Fibroblast of skin of scalp (primary cell): ENCODE measurements at places on chromosomes 16 and 17.

DNA sequence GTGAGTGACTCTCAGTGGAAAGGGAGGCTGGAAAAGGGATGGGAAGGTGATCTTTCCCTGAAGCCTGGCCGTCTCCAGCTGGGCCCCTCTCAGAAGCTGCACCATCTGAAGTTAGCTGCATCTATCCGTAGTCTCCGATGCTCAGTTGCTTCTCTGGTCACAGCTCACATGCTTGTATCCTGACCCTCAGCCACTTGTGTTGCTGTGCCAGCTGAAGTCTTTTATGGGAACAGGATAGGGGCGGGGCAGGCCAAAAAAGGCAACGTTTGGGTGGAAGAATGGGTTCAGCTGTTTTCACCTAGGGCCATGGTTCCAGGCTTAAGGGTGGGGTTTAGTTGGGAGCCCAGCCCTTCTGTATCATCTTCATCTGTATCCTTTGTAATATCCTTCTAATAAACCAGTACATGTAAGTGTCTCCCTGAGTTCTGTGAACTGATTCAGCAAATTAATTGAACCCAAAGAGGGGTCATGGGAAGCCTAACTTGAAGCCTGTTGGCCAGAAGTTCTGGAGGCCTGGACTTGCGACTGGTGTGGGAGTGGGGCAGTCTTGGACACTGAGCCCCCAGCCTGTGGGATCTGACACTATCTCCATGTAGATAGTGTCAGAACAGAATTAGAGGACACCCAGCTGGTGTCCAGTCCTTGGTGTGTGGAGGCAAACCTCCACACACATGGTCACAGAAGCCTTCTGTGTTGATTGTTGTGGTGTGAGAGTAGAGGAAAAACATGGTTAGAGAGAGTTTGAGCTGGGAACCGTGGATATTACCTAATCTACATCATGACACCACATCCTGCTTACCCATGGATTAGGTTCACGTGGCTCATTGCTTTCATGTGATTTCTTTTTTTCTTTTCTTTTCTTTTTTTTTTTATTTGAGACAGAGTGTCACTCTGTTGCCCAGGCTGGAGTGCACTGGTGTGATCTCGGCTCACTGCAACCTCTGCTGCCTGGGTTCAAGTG, 49.3 kb upstream of the FBXO47 start:
- no peak for DNase-seq

DNA sequence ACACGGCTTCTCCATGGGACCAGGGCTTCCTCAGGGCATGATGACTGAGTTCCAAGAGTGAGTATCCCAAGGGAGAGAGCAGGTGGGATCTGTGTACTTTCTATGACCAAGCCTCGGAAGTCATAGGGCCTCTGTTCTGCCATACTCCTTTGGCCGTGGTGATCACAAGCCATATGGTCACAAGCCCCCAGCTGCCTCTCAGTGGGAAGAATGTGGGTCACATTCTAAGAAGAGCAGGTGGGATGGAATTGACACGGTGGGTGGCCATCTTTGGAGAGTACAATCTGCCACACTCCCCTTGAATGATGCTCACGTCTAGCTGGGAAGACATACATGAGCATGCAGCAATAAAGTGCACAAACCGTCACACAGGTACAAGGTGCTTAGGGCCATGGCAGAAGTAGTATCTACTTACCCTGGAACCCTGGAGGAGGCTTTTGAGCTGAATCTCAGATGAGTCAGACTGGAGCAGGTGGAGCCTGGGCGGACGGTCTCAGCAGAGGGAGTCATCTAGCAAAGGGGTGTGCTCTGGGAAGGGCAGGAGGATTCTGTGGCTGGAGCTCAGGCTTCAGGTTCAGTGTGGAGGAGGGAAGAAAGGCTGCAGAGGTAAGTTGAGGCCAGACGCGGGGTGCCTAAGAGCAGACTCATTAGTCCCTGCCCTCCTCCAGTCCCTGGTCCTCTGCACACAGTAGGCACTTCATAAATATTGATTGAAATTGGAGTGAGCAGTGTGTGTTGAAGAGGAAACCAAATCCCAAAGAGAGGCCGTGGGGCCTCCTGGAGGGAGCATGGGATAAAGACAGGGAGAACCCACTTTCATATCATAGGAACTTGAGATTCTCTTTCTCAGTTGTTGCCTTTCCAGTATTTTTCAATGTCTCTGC, 26.6 kb downstream of the GOSR2 start:
- DNase-seq = no peak

- DNase-seq = no peak
Observed at GRCh38 chr17:8837563-8838075, 29.9 kb downstream of the PIK3R6 start.

GRCh38 chr16:19776147-19776546, 58.1 kb downstream of the IQCK start:
- DNase-seq = no peak

DNA sequence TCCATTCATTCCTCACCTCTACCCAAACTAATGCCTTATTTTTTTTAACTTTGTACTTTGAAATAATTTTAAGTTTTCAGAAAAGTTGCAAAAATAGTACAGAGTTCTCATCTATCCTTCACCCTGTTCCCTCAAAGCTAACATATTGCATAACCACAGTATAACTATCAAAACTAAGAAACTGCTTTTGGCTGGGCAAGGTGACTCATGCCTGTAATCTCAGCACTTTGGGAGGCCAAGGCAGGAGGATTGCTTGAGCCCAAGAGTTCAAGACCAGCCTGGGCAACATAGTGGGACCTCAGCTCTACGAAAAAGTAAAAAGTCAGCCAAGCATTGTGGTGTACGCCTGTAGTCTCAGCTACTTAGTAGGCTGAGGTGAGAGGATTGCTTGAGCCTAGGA, 147.7 kb downstream of the SKAP1 start:
- no peak for DNase-seq

- no peak for DNase-seq
Observed at GRCh38 chr17:17805575-17805974, 31.2 kb downstream of the SREBF1 start.

DNA sequence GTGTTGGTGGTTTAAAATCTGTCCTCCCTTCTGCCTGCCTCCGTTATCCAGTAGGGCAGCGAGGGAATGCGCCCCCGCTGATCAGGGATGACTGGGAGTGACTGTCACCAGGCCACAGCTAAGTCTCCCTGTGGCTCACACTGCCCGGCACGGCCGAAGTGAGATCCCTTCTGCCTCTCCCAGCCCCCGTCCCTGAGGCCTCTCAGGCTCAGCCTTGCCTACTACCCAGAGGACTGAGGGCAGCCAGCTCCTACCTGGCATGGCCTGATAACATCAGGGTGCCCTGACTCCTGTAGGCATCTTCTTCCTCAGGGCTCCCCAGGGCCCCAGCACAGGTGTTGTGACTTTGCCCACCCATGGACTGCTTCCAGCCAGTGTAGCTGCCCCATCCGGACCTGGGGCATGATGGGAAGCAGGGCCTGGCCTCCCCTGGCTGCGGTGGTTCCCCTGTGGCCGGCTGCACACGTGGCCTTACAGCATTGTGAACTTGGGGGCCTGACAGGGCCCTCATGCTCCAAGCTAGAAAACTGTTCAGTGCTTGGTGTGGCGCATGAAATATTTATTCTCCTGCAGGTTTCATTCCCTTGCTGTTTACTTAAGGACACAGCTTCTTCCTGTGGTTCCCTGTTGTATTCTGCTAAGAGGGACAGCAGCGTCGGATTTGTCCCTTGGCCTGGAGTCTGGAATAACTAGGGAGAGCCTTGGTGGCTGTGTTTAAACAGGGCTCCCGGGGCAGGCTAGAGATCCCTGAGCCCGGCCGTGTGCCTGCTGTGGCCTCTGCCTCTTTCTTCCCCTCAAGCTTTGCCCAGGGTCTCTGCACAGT, 30.0 kb downstream of the GINS2 start:
- DNase-seq = no peak

DNA sequence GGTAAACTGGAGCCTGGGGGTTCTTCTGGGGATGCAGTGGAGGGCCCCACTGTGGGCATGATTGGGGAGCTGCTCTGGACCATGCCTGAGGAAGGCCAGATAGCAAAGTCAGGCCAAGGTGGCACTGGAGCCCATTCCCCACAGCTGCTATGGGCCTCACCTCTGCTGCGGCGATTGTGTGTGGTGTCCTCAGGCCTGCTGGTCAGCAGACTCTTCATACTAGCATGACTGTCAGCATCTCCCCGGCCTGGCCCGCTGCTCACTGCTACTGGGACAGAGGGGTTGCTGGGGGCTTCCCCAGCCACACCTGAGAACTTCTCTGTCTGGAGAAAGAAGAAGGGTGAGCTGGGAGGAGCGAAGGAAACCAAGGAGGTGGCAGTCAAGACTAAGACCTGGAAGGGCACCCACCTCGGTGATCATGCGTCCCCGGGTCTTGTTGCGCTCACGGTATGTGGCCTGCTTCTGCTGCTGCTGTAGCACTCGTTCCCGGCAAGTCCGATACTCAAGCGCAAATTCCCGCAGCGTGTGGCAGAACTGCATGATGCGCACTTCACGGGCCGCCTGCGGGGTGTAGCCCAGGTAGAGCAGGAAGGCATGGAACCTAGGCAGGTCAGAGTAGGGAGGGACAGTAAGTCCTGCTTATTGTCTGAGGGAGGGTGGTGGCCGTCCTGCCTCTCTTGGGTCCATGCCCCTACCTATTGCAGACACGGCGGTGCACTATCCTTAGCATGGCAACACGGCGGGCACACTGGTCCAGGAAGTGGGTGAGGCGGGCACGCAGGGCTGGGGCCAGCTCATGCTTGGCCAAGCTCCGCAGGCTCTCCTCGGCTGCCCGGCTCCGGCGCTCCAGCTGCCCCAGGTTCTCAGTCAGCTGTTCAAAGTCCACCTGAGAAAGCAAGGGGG, 3.2 kb downstream of the TMEM208 start:
- DNase-seq = no peak

DNA sequence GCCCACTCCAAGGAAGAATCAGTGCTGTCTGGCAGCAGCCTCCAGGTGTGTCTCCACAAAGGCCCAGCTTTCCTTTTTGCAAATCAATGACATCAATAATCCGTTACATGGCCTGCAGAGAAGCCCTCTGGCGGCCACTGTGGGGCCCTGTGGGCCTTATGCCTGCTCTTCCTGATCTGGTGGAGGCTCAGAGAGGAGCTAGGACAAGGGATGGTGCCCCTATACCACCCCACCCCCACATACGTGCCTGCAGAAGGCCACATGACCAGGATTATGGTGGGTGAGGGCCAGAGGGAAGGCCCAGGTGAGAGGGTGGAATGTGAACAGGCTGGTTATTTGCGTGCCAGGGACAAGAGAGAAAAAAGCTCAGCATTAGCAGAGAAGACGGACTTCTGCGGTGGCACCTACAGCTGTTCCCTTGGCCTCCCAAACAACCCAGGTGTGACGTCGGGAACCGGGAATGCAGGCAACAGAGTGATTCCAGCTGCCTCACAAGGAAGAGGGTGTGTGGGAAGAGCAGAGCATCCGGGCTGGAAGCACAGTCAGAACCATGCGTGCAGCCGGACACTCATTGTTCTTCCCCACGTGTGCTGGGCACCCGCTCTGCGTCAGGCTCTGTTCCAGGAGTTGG, 22.5 kb downstream of the EIF4A3 start:
- no peak for DNase-seq

- DNase-seq = no peak
Observed at GRCh38 chr17:80177986-80178595, 8.3 kb downstream of the CARD14 start.

GRCh38 chr17:30368912-30369720, 9.6 kb upstream of the CPD start:
- DNase-seq = no peak

- no peak for DNase-seq
Observed at GRCh38 chr16:19400711-19401110, 17.0 kb upstream of the TMC5 start.
